ENCODE measurements at places on chromosomes 16 and 17.

DNA sequence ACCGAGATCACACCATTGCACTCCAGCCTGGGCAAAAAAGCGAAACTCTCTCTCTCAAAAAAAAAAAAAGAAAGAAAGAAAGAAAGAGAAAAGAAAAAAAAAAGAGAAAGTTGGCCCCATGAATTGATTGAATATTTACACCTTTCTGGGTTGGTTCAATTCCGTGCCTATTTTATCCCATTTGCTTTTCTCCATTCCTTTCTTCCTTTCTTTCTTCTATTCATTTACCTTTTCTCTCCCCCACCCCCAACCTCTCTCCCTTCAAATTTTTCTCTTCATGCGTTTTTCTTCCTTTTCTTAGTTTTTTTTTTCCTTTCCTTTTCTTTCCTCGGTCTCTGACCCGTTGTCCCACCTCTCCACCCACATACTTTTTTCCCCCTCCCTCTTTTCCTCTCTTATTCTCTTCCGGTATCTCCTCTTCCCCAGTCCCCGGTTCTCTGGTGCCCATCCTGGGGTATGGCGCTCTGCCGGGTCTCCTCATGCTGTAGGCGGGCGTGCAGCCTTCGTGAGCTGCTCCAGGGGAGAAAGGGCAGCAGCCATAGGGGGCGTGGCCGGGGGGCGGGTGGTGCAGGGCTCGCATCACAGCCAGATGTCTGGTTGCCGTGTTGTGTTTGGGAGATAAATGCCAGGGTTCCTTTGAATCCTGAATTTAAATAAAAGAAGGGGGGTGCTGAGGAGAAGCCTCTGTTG lies 5.3 kb upstream of the COL1A1 start:
- peak; percentile 15 for DNase-seq

GRCh38 chr16:26041952-26042668 lies 350.4 kb downstream of the HS3ST4 start:
- DNase-seq: no peak

DNA sequence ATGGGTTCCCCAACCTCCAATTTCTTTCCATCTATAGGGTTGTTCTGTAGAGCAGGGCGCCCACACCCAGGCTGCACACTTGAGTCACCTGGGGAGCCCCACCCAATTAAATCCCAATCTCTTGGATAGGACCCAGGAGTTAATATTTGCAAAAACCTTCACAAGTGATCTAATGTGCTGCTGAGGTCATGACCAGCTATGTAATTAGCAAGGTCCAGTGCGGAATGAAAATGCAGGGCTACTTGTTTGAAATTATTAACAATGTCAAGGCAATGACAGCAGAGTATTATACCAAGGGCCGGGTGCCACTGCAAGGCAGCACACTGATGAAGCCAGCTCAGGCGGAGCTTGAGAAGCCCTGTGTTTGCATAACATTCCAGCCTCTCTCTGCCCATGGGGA lies 302.7 kb downstream of the MAF start:
- DNase-seq: no peak

- no peak for DNase-seq
These were observed 195.4 kb downstream of the CDH11 start for GRCh38 chr16:64926476-64926875.

DNA sequence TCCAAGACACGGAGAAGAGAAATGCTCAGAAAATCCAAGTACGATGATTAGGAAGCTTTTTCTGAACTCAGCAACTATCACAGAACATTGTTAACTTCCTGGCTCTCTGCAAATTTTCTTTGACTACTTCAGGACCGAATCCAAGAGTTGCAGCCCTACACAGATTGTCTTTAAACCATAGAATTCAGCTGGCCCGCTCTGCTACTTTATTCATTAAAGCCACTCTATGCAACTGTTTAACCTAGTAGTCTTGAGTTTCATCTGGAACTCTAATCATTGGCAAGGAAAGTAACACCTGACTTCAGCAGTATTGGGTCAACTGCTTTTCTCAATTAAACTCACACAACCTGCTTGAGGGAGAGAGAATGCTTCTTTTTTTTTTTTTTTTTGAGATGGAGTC lies 210.1 kb downstream of the SLC39A11 start:
- DNase-seq: no peak

DNA sequence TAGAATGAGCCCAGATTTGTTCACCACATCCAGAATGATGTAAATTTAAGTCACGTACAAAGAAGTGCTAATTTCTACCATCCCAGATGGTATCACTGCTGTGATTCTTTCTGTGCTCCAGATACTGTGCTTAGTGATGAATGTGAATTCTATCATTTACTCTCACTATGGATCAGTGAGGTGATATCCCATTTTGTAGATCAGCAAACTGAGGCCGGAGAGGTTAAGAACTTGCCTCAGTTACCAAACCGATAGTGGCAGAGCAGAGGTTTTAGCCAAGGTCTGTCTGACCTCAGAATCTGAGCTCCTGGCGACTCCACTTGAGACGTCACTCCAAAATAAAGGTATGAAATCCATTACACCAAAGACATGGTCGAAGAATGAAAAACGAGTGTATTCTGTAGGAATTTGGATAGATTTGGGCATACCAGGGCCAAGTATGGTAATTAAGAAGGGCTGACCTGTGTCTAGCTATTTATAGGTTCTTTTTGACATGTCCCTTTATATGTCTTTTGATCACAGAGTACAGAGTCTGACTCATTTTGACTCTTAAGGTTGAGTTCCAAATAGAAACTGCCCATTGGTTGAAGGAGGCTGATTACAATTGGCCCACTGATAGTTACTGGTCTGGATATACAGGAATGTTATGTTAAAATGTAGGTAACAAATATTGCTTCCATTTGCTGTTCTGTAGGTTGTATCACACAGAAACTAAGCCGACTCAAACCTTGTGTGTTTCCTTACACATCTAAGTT lies 10.0 kb downstream of the MAP2K6 start:
- no peak for DNase-seq

DNA sequence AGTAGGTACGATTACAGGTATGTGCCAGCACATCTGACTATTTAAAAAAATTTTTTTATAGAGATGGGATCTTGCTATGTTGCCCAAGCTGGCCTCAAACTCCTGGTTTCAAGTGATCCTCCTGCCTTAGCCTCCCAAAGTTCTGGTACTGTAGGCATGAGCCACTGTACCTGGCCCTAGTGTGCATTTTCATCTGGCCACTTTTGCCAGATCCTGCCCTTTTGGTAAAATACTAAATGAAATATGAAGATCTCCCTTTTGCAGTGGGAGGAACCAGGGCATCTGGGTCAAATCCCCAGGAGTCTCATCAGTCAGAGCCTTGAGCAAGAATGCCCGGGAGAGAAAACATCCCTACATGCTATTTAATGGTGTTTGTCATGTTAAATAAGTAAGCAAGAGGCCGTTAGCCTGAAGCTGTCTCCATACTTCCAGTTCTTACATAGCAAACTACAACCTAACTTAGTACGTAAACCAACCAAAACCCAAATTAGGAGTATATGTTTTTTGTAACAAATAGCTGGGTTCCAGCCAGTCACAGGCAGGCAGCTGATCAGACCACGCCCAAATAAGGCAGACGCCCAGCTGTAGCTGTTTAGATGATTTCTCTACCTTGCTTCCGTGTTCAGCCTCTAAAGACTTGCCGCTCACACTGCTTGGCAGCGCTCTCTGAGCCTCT lies 46.5 kb upstream of the CLEC18A start:
- no peak for DNase-seq

- DNase-seq: peak; percentile 7
These were observed 276.5 kb downstream of the XYLT1 start for GRCh38 chr16:17194190-17194780.

DNA sequence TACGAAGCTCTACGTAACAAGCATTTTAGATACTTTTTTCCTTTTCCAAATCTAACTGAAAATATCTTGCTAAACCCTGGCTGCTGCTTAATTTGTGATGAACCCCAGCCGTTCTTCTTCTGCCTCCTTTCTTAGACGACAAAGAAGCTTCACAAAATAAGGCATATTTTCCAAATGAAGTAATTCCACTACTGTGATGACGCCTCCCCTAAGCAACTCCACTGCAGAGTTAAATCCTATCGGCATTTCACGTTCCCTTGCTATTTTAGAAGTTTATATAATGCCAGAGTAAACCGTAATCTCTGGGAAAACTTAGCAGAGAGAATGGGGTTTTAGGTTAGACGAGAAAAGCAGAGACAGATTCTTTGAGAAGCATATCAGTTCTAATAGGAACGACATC lies 683.1 kb upstream of the SALL1 start:
- DNase-seq: no peak

DNA sequence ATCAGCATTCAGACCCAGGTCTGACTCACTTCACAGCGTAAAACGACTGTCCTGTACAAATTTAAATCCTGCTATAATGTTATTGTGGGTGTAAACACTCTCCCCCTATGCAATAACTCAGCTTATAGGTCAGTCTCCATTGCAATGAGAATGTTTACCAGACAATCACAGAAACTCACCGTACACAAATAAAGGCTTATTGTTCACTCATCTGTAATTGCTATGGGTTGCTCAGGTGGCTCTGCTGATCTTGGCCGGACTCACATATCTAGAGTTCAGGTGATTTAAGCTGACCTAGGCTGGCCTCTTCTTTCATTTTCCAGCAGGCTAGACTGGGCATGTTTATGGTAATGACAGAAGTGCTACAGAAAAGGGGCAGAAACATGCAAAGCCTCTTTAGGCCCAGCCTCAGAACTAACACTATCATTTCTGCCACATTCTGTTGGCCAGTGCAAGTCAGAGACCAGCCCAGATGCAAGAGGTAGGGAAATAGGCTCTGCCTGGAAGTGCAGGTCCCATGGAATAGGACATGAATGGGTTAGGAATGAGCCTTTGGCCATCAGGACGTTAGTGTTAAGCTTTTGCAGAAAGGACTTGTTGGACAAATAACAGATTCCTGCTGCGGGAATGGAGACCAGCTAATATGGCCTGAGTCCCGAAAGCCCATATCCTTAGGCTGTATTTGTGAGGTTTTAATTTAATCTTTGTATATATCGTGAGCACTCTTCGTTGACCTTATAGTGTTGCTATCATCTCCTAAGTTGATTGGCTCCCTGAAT lies 44.0 kb downstream of the HLF start:
- no peak for DNase-seq

DNA sequence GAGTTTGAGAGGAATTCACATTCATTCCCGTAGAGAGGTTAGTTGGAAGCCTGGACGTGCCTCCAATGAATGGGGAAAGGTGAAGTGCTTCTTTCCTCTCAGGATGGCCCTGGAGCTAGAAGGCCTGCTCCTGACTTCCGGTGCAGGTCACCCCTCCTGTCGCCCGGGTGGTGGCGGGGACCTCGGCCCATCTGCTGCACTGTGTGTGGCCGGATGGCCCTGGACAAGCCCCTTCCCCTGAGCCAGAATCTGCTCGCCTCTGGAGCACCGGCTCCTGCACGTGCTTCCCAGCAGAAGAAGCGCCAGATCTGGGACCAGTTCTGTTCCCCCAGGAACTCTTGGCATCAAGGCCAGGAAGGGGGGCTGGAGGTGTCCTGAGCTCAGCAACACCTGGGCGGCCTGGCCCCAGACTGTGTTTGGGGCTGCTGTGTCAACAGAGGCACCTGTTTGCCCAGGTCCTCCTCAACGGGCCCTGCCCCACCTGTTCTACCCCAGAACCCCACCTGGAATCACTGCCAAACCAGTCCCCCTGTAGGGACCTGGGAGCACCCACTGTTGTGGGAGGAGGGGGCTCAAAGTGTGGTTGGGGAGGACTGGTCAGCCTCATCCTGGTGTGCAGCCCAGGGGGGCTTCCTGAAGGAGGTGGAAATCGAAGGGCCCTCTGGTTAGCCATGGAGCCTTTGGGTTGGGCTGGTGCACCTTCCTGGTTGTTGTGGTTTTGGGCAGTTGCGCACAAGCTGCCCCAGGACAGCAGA lies 5.1 kb upstream of the PERCC1 start:
- DNase-seq: no peak

GRCh38 chr16:47461598-47462266 lies 601 bp downstream of the PHKB start:
- no peak for DNase-seq

GRCh38 chr16:21277927-21278706 lies at the start of gene CRYM:
CRYM (minus strand) TSS chr16:21278290; CDS start chr16:21278251, 39 bp downstream.
- peak; percentile 25 for DNase-seq

DNA sequence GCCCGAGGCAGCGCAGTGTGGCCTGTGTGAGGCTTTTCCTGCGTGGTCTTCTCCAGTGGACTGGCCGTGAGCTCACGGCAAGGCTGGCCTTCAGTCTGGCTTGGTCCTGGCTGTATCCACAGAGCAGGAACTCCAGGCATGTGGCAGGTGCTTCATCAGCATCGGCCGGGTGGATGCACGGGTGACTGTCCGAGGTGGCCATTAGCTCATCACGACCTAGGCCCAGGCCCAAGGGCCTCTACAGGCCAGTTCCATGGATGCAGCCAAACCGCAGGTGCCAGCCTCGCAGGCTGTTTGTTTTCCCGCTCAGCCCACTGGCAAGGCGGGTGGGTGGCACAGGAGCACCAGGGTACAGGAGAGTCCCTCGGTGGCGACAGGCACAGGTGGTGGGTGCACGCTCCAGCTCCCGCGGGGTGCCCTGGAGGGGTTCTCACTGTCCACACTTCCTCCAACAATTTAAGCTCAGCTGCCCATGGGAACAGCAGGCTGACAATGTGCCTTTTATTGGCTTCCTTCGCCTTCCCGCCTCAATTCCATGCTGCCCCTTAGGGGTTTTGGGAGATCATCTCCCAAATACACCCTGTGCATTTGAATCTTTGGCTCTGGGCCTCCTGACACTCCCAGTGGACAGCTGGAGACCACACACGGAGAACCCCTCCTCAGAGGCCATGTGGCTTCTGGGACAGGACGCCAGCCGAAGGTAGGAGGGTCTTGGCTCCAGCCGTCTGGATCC lies 33.0 kb downstream of the ENGASE start:
- no peak for DNase-seq

- peak; percentile 83 for DNase-seq
These were observed 36.1 kb downstream of the RNF112 start for GRCh38 chr17:19447085-19447583.

DNA sequence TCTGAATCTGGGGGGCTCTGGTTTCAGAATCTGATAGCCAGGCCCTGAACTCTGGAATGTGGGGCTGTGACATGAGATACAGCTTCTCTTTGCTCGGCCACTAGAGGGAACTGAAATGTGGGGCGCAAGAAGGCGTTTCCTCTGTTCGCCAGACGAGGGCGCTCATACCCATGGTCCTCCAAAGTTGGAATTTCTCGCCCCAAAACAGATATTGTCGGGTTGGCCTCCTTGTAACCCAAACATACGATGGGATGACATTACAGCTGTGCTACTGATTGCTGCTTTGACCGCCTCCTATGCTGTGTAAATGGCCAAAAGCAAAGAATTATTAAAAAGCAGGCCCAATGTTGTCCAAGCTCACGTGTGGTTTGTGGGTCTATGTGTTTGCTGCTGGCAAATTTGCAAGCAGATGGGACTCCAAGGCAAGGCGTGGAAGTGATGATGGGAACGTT lies 13.1 kb upstream of the MSI2 start:
- peak; percentile 51 for DNase-seq

- DNase-seq: no peak
These were observed 11.5 kb upstream of the WIPI1 start for GRCh38 chr17:68468788-68469187.

Data from NCI-H1694 (cell line).